Hippocampal formation (tissue), 2 donors: ENCODE measurements at places on chromosomes 4 and X.

DNA sequence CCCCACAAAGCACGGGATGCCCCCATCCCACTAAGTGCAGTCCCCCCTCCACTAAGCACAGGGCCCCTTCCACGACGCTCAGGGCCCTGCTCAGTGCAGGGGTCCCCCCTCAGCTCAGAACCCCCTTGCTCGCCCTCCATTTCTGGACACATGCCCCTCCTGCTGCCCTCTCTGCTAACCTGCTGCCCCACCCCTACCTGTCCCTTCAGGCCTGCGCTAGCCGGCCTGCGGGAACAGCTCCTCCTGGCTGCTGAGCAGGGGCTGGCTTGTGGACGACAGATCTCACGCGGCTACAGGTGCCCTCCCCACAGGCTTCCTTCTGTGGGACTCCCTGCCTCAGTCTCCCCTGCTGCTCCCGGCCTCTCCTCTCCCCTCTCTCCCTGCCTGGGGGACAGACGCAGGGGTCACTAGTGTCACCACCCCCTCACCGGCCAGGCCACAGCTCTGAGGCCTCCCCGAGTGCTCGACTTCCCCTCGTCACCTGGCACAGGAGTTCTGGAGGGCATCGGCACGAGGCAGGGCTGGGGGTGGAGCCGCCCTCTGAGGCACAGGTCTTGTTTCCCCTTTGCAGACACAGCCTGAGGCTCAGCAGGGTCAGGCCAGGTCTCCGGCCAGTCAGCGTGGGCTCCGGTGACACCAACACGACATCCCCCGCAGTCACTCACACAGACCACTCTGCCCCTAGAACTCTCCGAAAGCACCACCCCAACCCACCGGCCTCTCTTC is 21.6 kb downstream of the GAK start:
- DNase-seq: no peak

- no peak for DNase-seq
These were observed 2.8 kb downstream of the HELT start for GRCh38 chr4:185020863-185021761.

DNA sequence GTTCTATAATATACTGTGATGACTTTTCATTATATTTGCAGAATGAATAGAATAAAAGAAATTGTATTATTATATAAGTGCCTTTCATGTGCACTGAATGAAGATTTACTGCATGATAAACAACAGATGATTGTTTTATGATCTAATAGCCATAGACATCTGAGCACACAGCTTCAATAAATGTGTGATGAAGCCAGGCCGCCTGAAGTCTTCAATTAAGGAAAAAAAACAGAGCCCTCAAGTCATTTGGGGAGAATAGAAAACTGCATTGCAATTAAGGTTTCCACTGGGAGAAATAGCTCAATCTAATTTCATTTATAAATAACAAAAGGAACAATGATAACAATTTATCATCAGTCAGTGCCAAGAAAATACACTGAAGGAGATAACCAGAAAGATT is 955.2 kb downstream of the FSTL5 start:
- no peak for DNase-seq

GRCh38 chrX:129648514-129649267 is 6.1 kb downstream of the APLN start:
- DNase-seq: no peak

DNA sequence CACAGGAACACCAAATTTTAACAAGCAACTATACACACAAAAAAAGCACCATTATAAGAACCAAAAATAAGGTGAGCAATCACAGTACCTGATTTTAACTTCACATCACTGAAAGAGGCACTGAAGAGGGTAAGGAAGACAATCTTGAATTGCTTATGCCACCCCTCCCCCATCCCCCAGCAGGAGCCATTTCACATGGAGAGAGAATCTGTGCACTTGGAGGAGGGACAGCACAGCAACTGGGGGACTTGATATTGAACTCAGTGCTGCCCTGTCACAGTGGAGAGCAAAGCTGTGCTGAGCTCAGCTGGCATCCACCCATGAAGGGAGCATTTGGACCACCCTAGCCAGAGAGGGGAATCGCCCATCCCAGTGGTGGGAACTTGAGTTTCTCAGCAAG is 56.0 kb downstream of the NUDT11 start:
- DNase-seq: no peak

DNA sequence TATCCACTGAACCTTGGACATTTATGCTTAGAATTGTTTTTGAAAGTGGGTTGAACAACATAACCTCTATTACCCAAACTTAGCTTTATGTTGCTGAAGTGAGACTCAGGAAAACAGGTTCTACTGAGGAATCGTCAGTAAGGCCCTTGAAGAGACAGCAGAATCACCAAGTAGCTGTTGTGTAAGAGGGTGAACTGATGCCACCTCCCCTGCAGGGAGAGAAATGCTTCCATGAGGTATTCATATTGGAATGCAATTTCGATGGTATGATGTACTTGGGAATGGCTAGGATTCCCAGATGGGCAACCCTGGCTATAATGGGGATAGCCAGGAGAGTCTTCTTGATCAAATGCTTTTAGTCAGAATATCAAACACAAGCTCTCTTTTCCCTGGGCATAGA is 4.1 kb upstream of the SCRG1 start:
- no peak for DNase-seq

GRCh38 chrX:69066966-69067525 is 98.2 kb downstream of the PJA1 start:
- no peak for DNase-seq

GRCh38 chr4:113162089-113162488 is 112.6 kb downstream of the ANK2 start:
- no peak for DNase-seq

- DNase-seq: no peak
These were observed 360.7 kb downstream of the BMPR1B start for GRCh38 chr4:95118497-95118896.

DNA sequence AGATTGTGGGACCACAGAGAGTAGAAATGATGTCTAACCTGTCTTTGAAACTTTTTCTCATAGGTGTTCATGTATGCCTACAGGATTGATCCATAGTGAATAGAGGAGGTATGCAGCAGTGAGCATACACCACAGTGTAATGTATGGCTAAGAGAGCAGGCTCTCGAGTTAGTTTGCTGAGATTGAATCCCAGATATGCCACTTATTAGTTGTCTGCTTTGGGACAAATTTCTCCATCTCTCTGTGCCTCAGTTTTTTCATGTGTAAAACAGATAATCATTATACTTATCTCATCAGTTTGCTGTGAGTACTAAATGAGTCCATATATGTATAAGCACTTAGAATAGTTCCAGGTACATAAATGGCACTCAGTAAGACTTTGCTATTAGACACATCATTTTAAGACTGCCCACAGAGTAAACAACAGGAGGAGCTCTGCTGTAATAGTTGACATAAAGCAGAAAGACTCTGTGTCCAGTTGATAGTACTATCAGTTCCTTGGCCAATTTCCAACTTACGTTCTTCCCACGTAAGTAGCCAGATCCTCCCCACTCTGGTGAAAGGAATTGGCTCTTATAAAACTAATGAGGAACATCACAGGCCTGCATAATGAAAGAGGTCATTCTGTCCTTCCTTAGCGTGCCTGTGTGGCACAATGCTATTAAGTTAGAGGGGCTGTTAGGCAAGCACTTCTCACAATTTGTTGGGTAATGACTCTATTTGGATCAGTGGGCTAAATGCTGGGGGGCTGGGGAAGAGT is 20.7 kb upstream of the RNF150 start:
- no peak for DNase-seq

GRCh38 chr4:129282293-129282692 is 186.3 kb downstream of the C4orf33 start:
- DNase-seq: no peak

- DNase-seq: no peak
These were observed 42.2 kb upstream of the SMIM10 start for GRCh38 chrX:134948333-134949241.

GRCh38 chr4:113732967-113733527 is 28.5 kb downstream of the CAMK2D start:
- no peak for DNase-seq
